Activated T-helper 2 cell treated with anti-CD3 and anti-CD28 coated beads, Interferon-gamma antibody, Interleukin-2, Interleukin-4, amounts not matched to agents 10 μg/mL and 5 μg/mL and 100 μg/mL, durations not matched to agents 14 hours and 24 hours and 36 hours (primary cell): ENCODE measurements at places on chromosomes 5 and 9.
A peak's percentile ranks its signal among the peaks of the same experiment; 100 is the strongest.

DNA sequence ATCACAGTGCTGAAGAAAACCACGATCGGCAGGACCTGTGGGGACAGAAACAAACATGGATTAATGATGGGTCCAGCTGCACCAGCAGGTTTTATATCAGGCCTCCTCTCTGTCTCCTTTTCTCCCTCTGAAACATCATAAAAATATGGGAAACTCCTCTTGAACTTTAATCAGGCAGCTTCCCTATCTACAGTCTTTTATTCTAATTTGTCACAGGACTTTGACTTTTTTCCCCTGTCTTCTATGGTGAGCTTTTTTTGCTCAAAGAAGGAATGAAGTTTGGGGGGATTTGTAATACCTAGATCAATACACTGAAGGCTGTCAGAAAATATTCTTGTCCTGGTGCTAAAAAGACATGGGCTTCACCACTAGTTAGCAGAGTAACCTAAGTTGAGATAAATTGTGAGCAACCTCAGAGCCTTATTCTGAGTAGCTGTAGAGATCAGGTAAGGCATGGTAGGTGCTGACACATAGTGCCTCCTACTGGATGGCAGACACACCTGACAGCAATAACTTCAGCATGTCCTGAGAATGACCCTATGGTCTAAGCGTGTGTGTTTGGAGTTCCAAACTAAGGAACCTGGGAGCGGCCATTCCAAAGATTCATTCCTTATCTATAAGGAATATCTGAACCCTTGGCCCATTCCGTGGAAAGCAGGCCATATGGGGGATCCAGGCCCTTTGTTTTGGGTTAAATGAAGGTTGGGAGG lies 46.2 kb downstream of the SLC28A3 start:
- no peak for DNase-seq

- no peak for DNase-seq
These were observed 284.1 kb downstream of the HCN1 start for GRCh38 chr5:45411971-45412612.

GRCh38 chr9:136865768-136866103 lies 372 bp downstream of the EDF1 start:
- DNase-seq = no peak

- no peak for DNase-seq
These were observed 21.9 kb upstream of the FOXE1 start for GRCh38 chr9:97830884-97831829.

DNA sequence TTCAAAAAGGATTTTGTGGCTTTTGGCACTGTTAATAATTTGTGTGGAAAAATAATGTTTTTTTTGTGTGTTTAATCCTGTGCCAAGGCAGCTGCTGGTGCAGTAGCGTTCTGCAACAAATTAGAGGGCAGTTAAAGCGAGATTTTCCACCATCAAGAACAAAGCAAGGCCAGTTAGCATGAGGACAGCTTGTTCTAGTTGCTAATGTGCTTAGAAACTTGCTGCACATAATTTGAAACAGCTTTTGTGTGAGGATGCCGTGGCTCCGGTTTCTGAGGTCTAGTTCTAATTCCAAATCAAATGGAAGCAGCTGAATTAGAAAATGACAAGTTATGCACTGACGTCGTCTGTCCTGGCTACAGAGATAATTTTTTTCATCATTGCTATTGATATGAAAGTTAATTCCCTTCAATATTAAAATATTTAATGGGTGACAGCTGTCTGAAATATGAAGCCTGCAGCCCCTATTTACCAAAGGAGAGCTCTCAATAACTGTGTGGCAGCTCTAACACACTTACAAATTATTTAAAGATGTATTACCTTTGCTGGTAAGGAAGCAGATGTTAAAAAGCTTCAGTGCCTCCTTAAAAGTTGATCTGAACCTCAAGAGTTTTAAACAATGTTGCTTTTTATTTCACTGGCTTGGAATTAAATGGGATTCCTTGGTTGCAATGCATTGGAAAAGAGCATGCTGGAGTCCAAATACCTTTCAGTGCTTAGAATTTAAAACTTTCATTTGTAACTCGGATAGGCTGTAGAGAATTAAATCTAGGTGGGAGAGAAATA lies 128.6 kb downstream of the SPATA31D1 start:
- no peak for DNase-seq

DNA sequence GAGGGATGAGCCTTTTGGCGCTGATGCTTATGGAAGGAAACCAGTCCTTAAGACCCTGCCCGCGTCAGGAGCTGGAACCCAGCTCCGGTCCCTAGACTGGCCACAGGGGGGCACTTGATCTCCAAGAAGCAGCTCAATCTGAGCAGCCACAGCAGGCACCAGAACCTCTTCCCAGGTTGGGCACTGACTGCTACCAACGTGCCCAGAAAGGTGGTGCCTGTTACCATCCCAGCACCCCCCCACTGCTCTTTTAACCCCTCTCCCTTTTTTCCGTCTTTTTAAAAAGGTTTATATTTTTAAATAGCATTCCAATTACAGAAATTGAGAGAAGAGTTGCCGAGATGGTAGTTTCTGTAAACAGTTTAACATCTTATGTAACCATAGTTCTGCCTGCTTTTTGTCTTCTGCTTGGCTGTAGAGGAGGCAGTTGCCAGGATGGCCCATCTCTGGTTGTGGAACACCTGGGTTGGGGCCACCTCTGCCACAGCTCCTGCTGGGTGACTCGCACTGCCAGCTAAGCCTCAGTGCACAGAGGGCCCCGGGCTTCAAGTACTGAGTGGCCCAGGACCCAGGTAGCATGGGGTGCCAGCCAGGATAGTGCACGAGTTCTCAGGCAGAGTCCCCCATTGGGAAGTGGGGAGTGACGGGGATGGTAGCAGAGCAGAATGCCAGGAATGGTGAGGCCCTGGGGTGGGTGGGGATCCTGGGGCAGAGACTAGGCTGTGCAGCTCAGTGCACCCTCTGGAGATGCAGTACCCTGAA lies 62.8 kb downstream of the PFDN1 start:
- DNase-seq = peak; percentile 51

DNA sequence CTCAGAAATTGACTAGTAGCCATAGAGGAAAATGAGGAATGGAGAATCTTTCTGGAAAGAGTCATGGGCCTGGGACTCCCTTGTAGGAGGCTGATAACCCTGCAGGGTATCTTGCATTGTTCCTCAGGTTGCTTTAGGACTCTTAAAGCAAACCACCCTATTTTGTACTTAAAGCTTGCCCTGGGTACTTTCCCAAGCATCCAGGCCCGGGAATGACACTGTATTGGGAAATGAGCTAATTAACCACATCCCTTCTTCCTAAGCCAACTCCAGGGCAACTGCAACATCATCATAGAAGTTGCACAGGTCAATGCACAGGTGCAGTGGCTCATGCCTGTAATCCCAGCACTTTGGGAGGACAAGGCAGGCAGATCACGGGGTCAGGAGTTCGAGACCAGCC lies 55.9 kb downstream of the UGCG start:
- no peak for DNase-seq

DNA sequence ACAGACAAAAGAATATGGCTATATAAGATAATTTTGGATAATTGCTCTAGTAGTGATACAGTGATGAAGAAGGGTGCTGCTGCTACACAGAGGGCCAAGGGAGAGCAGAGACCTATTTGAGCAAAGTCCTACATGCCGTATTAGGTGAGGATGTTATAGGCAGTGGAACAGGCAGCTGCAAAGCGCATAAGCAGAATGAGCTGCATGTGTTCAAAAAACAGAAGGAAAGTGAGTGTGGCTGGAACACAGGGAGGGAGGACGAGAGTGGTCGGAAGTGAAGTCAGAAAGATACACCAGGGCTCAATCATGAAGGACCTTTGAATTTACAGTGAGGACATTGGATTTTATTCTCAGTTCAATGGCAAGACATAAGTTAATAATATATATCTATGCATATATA lies 35.4 kb downstream of the ITGA2 start:
- DNase-seq = no peak

DNA sequence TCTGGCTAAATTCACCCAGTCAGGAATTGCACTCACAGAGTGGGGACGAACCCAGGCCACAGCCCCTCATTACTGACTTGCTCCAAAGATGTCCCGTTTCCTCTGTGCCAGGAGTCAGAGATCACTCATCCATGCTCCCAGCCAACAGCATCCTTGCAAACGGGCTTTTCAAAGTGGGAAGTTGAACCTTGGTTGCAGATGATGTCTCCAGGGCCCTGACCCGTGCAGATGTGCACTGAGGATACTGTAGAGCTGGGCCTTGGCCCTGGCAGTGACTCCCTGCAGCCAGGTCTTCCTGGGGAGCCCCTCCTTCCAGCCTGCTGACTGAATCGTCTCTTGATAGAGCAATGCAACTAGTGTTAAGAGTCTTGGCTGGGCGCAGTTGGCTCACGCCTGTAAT lies 22.3 kb downstream of the TCF7 start:
- DNase-seq = no peak

DNA sequence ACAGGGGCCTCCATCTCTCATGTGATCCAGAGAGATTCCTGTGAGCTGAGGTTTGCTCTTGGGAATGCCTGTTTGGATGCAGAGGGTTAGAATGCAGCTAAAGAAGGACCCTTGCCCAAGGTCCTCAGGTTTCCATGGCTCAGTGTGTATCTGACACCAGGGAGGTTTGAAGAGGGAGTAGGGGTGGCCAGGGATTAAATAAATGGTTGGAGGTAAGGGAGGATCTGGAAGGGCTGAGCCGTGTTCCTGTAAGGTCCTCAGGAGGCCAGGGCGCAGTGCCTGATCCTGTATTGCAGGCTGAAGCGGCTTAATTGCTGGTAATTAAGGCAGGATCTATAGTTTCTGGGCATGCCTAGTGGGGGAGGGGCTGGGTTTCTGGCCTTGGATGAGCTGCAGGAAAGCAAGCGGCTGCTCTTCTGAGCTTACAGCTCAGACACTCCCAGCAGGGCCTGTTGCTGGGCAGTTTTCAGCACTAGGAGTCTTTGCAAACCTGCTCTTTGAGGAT lies 41.5 kb upstream of the MAP1B start:
- DNase-seq = no peak

DNA sequence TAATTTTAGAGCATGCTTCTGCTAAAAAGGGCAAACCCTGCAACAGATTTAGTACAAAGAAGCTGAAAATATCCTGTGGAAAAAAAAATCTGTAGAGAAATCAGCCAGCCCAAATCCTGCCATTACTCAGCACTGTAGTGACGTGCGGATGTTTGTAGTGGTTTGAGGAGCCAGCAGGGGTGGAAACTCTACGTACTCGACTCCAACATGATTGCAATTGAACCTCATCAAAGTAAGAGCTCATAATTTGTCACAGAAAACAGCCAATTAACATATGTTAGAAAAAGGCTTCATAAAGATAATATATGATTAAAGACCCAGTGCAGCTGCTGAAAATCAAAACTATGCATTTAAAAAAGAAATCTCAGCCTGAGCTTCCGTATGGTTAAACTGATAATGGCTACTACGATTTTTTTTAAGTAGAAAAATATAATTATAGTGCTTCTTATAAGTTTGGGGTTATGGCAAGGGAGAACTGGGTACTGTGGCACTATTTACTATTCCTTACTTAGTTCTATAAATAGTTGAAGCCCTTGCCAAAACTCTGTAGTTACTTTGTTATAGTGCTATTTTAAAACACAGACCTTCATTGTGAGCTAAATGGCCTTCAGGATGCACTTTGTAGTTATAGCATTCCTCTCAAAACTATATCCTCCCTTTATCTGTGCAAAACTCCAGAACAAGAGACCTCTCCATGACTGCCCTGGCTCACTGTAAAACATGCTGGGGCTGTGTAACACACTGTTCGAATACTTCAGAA lies 49.4 kb downstream of the MEF2C start:
- DNase-seq = no peak

GRCh38 chr9:69395718-69396117 lies 70.7 kb downstream of the ENTREP1 start:
- no peak for DNase-seq

GRCh38 chr5:151101746-151102145 lies 20.9 kb upstream of the TNIP1 start:
- no peak for DNase-seq

- DNase-seq = no peak
These were observed 31.7 kb upstream of the SCAMP1 start for GRCh38 chr5:78328585-78329173.

DNA sequence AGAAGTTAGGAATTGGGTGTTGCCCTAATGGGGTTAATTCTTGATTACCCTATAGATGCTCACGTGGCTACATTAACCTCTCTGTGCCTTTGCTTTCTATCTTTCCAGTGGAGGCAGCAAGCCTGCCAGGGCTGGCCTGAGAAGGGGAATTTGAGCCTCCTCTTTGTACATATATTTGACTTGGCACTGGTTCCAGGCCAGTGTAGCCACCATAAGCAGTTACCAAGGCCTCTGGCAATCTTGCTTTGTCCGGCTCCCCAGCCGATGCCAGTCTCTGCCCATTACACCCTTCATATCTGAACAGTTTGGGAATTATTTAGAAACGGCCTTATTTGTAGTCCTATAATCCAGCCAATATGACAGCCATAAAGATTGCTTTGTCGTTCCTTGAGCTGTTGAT lies 58.6 kb upstream of the PPARGC1B start:
- DNase-seq = no peak

DNA sequence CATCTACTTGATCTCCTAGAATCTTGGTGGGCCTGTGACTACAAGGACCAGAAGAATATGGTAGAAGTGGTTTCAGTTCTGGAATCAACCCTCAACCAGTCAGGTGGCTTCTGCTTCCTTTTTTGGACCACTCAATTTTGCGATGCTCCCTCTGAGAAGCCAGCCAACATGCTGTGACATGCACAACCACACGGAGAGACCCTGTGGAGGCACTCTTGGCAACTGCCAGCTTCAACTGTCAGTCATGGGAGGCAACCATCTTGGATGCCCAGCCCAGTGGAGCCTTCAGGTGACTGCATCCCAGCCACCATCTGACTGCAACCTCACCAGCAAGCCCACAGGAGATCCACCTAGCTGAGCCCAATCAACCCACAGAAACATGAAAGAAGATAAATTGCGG lies 137.3 kb downstream of the FAM114A2 start:
- no peak for DNase-seq

DNA sequence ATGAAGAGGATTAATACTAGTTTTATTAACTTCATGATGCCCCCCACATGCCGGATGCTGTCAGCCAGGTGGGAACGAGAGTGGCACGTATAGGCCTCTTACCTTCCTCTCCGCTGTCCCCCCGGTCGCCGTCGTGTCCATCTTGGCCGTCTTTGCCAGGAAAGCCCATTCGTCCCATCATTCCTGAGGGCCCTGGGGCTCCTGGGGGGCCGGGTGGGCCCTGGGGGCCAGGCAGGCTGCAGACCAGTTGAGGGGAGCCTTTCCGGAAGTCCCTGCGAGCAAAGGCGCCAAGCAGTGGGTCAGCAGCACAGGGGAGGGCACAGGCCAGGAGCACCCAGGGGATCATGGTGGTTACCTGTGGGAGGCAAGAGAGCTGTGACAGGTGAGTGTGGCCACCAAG lies 15.8 kb downstream of the C1QTNF2 start:
- DNase-seq = no peak

- no peak for DNase-seq
These were observed 4.6 kb upstream of the SMIM32 start for GRCh38 chr5:136197462-136198142.
